Stimulated activated CD8-positive, alpha-beta memory T cell treated with anti-CD3 and anti-CD28 coated beads, Interleukin-2, amount 100 ng/mL, for 1 hour (primary cell): ENCODE measurements at places on chromosomes 11 and 22.

GRCh38 chr11:94457118-94458029 is 36.3 kb downstream of the MRE11 start:
- no peak for DNase-seq

DNA sequence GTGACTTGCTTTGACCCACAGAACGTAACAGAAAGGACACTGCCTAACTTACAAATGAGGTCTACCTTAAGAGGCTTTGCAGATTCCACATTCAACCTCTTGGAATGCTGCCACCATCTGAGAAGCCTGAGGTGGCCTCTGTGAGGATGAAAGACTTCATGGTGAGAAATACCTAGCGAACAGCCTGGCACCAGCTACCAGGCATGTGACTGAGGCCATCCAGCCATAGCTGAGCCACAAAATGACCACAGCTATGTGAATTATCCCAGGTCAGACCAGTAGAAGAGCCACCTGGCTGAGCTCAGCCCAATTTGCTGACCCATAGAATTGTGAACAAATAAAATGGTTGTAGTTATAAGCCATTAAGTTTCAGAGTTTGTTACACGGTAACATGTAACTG is 37.5 kb downstream of the PPARA start:
- no peak for DNase-seq

DNA sequence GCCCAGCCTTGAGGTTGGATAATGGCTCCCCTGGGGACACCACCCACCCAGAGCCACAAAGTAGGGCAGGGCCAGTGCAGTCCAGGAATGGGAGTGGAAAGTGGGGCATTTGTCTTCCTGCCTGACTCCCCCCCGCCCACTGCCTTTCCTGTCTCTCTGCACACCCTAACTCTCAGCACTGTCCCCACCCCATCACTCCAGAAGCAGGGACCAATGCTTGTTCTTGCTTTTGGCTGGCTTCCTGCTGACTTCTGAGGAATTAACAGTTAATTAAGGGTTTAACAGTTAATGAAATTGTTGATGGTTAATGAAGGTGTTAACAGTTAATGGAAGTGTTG is 4.7 kb downstream of the PITPNM1 start:
- DNase-seq: no peak

- DNase-seq: no peak
Observed at GRCh38 chr11:97428247-97428790, 1038.5 kb downstream of the JRKL start.

- DNase-seq: no peak
Observed at GRCh38 chr11:134405436-134405835, 6.6 kb downstream of the B3GAT1 start.

GRCh38 chr22:48706934-48707762 is 1120.5 kb downstream of the BRD1 start:
- no peak for DNase-seq

- DNase-seq: no peak
Observed at GRCh38 chr11:87431392-87431791, 393.7 kb downstream of the TMEM135 start.

- no peak for DNase-seq
Observed at GRCh38 chr22:39697790-39698430, 127.4 kb downstream of the CACNA1I start.

GRCh38 chr22:46010207-46010867 is 33.4 kb upstream of the WNT7B start:
- no peak for DNase-seq

DNA sequence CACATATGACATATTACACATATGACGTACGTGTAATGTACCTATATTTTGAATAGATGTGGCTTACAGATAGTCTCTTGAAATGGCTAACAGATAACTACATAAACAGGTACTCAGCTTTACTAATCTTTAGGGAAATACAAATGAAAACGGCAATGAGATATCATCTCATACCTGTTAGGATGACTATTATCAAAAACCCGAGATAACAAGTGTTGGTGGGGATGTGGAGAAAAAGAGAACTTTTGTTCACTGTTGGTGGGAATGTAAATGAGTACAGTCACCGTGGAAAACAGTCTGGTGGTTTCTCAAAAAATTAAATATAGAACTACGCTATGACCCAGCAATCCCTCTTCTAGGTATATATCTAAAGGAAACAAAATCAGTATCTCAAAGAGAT is 247.6 kb downstream of the ETS1 start:
- DNase-seq: no peak

GRCh38 chr11:11731311-11732083 is 109.7 kb upstream of the GALNT18 start:
- no peak for DNase-seq

DNA sequence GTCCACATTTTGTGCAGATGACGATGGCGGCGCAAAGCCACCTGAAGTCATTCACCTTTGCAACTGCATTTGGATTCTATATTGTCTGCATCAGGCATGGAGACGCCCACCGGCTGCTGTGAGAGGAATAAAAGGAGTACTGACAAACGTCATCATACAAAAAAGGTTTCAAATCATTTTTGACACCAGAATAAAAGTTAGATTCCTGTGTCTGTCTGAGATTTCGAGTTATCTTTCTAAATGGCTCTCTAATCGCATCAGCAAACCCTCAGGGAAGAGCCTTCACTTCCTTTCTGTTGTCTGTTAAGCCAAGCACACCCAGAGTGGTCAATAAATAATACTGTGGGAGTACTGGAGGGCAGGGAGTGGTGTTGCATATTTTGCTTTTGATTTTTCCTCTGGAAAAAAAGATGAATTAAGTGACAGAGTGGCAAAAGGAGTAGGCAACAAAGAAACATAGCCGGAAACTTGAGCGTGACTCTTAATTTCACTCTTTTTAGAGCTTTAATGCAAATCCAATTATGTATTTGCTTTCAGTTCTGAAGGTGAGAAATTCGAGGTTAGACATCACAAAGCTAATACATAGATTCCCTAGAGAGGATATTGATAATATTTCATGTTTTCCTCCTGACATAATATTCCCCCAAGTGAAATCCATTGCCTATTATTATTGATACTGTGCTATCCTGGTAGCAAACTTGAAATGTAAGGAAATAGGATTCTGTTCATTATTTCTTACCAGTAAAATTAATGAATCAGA is 150.8 kb upstream of the MTMR2 start:
- no peak for DNase-seq
